ENCODE measurements at places on chromosomes 5 and 9.

GRCh38 chr9:13750061-13750460 lies 470.6 kb upstream of the MPDZ start:
- no peak for DNase-seq

DNA sequence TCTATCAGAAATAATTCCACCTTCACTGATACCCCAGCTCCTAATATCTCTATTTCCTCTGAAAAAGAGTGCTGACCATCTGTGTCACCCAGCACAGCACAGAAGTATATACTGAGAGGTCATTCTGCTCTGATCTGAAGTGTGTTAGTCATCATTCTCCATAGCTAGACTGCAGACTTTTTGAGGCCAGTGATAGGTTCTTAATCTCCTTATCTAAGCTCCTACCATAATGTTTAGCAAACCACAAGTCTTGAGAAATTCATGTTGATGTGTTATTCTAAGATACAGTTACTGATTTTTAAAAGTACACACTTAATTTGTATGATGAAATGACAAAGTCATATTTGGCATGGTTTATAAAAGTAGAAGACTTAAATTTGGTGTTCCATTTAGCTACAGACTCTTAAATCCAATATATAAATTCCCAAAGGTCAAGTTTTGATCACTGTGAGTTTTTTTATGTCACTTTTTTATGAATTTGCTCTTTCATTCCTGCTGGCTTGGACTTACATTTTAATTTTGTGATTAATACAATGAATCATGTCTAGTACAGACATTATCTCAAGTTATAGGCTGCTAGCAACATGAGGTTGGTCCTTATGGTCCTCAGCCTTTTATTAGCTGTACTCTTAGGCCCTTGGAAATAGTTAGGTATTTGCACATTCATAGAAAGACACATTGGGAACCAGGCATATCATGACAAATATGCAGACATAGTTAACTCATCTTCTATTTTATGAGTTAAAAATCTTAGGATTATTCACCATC lies 380.8 kb downstream of the EBF1 start:
- no peak for DNase-seq

- DNase-seq: no peak
Observed at GRCh38 chr5:73722231-73722630, 96.2 kb downstream of the ARHGEF28 start.

- DNase-seq: no peak
Observed at GRCh38 chr5:65819905-65820240, 97.9 kb downstream of the NLN start.

DNA sequence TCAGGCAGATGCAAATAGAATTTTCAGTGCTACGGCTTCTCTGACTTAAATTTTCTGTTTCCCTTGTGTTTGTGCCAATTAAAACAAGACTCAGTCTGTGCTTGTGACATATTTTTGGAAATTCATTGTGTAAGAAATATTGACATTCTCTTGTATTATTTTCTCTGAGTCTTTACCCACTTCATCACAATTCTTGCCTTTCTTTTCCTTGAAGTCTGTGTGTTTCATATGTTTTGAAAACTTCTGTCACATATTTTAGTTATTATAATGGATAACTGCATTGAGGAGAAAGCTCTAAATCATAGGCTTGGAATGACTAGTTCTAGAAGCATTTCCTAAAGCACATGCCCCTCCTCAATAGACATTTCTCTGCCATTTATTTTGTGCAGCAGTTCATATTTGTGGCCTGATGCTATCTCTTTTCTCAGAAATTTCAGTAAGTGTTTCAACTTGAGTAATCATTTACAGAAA lies 206.6 kb downstream of the PALM2AKAP2 start:
- DNase-seq: no peak

- no peak for DNase-seq
Observed at GRCh38 chr9:87512311-87512710, 14.6 kb downstream of the DAPK1 start.

- DNase-seq: no peak
Observed at GRCh38 chr9:137301081-137301947, 757 bp downstream of the NRARP start.

- no peak for DNase-seq
Observed at GRCh38 chr5:145825751-145826180, 9.4 kb downstream of the PRELID2 start.

All from T-helper 1 cell (primary cell).